ENCODE measurements at places on chromosomes 6 and 20.

DNA sequence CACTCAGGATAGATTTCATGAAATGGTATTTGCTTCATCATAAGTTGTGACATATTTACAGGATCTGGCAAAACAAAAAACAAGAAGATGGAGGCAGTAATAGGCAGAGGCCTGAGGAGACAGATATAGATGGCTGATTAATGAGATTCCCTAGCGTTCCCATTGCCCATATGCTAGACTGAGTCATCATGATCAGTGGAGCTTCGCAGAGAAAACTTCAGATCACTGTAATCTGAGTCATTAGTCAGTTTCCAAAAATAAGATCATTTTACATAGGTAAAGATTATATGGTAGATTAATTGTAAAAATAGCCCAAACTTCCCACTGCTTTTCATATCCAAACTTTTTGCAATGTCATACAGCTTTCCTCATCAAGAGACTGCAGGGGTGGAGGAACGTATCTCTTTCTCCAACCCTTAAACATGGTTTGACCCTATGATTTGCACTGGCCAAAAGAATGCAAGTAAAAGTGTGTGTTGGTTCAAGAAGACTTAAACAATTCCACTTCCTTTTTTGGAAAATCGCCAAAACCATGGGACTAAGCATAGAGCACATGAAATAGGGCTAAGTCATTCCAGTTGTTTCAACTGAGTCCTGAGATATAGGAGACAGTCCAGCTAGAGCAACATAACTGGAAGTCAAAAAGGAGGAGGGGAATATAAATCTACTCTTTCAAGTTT lies 626.0 kb downstream of the RNF144B start:
- no peak for DNase-seq

DNA sequence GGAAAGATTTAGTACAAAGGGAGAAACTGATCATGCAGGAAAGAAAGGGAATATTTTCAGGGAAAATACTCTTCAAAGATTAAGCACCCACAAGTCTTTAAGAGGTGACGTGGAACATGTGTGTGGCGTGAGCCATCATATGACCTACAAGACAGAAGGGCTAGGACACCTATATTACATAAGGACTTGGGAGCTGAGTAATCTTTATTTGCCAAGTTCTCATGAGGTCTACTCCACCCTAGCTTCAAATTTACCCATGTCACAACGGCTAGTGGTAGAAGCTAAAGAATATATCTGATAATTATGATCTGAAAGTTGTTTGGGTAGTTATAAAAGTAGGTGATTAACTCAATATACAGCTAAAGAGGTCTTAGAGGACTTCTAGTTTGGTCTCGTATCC lies 167.8 kb downstream of the GJA10 start:
- no peak for DNase-seq

DNA sequence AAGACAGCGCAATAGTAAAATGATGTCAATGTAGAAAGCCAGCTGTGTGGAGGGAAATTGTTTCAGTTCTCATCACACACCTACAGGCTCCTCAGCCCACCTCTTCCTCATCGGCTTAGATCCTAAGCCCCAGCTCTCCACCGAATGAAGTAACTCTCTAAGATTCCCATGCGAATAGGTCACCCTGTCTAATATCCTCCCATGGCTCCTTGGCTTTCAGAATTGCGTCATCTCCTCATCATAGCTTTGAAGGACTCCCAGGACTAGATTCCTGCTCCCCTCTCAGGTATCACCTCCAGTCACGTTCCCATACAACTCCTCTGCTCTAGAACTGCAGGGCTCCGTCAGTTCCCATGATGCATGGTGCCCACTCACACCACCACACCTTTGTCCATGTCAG lies 16.2 kb upstream of the SLC22A16 start:
- DNase-seq: no peak

DNA sequence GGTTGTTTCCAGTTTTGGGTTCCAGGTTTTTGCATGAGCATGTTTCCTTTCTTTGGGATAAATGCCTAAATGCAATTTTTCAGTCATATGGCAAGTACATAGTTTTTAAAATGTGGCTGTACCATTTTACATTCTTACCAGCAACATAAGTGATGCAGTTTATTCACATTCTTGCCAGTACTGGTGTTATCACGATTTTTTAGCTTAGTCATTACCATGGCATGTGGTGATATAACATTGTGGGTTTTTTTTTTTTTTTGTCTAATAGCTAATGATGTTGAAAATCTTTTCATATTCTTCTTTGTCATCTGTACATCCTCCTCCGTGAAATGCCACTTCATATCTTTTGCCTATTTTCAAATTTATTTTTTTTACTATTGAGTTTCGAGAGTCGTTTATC lies 2.9 kb upstream of the TDRD6 start:
- DNase-seq: no peak

DNA sequence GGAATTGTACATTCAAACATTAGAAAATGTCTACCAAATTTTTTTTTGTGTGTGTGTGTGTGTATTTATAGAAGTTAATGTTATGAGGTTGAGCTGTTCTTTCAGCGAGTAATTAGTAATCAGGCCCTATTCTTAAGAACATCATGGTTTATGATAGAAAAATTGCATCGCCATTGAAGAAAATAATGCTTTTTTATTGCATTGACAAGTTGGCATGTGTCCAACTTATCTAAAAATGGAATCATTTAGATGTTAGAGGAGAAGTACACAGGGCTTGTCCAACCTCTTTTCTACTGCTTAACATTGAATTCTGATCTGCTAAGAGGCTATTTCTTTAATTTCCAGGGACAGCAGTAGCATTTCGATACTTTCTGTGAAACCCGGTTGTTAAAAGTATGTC lies 61.6 kb upstream of the ADGRG6 start:
- no peak for DNase-seq

Data from AG09319 (cell line).